Cortex of kidney (tissue), 1 donor: ENCODE measurements at places on chromosomes 2 and 18.
A peak's percentile ranks its signal among the peaks of the same experiment; 100 is the strongest.

DNA sequence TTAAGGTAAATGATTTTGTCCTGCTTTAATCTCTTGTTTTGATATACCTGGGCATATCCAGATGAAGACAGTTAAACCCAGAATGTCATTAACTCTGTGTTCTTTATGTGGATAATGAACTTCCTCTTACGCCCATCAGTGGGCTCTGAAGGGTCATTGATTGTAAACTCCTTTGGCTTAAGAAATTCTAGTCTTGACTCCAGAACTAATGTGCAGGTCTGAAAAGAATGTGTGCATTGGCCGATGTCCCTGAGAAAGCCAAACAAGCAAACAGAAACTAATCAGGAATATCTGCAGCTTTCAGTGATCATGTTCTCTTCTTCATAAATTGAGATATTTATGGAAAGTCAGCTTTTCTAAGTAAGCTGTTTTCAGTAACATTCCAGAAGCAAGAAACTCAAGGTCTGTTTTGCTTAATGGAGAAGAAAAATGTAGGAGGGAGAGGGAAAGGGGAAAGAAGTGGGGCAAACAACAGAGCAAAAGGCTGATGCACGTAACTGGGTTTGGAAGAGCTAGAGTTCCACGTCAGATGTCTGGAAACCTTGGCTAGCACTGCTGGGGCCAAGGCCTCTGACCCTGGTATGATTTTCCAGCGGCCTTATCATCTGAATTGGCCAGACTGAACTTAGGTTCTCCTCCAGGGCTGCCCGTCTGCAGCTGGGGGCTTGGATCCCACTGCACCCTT is 61.3 kb upstream of the FHL2 start:
- DNase-seq = no peak

- DNase-seq = no peak
Observed at GRCh38 chr18:38019292-38019691, 453.7 kb upstream of the CELF4 start.

DNA sequence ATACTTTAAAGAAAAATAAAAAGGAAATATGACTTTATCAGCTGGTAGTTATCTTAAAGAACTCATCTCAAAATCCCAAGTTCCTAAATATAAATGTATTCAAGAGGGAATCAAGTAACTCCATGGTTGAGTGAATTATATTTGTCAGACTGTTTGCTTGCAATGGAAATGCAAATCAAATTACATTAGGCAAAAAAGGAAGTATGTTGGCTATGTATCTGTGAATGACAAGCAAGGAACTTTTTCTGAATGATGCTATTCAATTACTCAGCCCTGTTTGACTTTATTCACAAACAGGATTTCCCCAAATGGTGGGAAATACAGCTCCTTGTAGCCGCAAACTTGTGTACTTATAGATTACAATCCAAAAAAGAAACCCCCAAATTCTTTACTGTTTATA is 309.1 kb downstream of the ARL6IP6 start:
- no peak for DNase-seq

GRCh38 chr2:45891719-45892424 is 240.4 kb downstream of the PRKCE start:
- no peak for DNase-seq

DNA sequence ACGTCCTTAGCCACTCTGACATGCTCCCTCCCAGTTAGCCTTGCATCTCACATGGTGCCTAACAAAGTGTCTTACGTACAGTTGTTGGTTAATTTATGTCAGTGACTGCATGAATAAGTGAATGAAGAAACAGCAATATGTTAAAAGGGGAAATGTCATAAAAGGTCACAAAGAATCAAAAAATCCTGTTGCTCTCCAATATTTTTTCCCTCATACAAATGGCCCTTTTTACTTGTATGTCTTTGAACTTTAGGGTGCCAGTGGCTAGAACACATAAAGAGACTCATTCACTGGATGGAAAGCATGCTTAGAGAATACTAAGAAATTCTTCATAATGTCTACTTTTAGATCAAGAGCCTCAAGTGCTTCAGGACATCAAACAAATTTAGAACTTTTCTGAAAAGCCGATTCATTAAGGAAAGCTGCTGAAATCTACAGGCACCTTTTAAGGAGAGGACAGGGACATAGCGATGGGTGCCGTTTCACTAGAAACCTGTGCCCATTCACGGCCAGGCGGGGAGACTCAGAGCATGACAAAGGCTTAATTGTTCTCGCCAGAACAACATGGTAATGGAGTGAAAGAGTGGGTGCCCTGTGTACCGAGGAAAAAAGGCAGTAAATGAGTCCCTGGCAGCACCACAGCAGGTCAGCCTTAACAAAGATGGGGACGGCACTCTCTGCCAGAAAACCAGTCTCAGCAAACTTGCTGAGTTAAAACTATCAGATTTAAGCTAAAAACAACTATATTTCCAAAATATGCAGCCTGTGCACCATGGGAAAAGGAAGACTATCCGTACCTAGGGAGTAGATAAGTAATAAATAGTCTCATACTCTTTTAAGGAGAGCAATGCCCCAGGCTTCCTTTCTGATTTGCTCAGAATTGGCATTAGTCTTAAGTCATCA is 71.6 kb upstream of the SPTBN1 start:
- no peak for DNase-seq

DNA sequence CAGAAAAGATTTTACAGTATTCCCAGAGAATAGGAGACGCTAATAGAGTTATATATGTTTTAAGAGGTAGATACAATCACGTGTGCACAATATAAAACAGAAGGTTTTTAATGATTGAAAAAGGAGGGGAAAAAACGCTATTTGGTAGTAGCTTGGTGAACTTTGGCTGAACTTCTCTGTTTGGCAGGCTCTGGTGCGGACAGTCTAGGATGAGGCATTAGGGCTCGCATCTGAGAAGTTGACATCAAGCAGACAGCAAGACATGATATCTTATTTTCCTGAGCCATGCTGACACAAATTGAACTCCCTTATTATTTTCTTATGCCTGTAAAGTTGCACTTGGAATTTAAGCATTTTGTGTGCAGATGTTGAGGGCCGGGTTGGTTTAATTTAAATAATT is 176.6 kb downstream of the EN1 start:
- no peak for DNase-seq

DNA sequence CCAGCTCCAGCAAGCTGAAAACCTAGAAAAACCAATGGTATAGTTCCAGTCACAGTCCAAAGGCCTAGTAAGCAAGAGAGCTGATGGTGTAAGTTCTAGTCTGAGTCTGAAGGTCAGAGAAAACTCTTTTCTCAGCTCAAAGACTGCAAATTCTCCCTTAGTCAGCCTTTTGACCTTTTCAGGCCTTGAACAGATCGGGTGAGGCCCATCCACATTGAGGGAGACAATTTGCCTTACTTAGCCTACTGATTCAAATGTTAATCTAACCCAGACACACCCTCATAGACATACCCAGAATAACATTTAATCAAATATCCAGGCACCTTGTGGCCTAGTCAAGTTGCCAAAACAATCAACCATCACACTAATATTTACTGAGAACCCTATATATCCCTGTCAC is 110.8 kb upstream of the KCNJ3 start:
- DNase-seq = no peak

GRCh38 chr2:21498016-21498415 is 374.2 kb downstream of the TDRD15 start:
- no peak for DNase-seq

DNA sequence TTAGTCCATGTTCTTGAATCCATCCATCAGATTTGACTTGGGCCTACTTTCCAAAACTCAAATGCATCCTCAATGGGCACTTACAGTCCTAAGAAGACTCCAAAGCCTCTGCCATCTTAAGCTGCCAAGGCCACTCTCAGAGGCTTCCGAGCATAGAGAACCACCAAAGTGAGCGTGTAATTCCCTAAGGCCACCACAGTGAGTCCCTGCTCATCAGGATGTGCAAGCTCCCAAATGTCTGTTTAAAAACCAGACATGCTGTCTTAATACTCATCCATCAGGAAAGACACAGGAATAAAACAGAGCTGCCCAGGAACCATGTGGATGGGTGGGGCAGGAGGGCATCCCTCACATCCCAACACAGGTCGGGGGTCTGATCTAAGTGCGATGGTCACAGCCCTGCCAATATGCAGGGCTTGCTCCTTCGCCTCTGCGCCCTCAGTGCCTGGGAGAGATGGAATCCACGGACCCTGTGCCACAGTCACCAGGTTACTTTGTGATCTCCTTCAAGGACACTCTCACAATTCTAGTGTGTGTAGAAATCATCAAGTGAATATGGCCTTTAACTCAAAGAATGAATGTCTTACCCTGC is 80.4 kb downstream of the POLR1A start:
- DNase-seq = no peak

GRCh38 chr2:25481381-25482300 is 139.9 kb upstream of the DNMT3A start:
- no peak for DNase-seq

DNA sequence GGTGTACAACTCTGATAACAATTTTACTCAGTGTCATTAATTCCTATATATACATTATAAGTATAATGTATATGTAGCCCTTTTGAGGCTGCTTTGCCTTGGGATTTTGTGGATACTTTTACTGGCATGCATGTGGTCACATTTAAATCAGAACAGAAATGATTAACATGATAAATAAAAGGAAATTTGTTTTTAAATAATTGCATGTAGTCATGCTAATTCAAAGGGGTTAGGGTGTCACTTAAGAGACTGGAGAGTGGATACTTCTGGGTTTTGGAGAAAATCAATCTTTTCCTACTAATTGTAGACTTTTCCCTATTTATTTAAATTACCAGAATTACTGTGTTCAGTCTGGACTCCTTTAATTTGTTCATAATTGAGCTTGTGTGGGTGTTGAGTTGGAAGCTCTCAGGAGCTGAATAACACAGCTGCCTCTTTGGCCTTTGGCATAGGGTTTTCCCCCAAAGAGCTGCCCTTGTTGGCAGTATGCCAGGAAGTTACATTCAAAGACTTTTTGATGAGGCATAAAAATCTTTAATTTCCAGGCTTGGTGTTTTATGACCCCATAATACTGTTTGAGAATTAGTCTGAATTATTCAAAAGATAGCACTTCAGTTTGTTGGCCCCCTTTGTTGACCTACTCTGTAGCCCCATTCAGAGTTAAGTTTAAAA is 484.7 kb upstream of the NRP2 start:
- DNase-seq = no peak

GRCh38 chr2:71619230-71619741 is 165.9 kb downstream of the DYSF start:
- no peak for DNase-seq

DNA sequence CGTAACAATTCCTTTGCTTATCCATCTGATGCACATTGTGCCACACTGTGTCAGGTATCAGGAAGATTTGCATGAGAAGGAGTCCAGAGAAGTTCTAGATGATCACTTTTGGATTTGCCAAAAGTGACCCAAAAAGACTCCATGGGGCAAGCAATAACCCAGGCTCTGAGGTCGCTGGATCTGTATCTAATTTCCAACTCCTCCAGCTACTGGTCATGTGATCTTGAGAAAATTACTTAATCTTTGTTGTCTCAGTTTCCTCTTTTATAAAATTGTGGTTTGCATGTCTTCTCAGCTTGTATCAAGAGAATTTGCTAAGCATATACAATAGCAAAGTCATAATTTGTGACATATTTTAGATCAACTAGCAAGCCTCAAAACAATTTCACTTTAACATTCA is 61.3 kb upstream of the ITGA4 start:
- DNase-seq = no peak

GRCh38 chr2:215612786-215613185 is 176.9 kb upstream of the FN1 start:
- no peak for DNase-seq

DNA sequence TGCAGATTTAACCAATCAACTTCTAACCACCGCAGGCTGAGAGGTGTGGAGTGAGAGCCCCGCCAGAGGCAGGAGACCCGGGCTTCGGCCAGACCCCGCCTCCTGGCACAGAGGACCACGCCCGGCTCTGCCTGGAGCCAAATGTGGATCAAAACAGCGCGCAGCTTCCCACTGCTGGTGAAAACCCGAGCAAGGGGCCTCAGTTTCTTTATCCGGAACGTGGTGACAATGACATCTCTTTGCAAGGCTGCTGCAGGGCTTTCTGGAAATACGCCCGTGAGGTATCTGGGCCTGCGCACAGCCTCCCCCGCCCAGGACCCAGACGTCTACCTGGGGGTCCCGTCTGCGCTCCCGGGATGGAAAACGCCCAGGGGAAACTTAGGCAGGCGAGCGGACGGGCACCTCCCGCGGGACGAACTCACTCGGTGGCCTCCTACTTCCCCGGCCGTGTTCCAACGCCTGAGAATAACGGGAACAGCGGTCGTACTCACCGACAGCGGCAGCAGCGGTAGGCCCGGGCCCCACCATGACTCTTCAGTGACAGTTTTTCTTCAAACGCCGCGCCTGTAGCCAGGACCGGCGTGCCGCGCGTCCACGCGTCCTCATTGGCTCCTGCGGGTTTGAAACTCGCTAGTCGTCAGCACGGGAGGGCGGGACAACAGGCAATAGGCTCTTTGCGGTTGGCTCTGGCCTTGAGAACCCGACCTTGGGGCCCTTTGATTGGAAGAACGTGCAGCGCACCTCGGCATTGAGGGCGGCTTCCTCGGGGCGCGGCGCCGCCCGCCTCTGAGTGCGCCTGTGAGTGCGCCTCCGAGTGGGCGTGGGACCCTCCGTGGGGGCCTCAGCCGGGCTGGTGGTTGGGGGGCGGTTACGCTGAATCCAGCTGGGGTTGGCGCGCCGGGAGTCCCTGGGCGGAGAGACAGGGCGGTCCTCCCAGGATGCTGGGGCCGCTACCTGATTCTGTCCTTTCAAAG is at the start of gene CKAP2L:
CKAP2L (minus strand) TSS at position 539 of the 974 bp plus-strand sequence; CDS start at position 528, 11 bp downstream.
- peak; percentile 17 for DNase-seq

DNA sequence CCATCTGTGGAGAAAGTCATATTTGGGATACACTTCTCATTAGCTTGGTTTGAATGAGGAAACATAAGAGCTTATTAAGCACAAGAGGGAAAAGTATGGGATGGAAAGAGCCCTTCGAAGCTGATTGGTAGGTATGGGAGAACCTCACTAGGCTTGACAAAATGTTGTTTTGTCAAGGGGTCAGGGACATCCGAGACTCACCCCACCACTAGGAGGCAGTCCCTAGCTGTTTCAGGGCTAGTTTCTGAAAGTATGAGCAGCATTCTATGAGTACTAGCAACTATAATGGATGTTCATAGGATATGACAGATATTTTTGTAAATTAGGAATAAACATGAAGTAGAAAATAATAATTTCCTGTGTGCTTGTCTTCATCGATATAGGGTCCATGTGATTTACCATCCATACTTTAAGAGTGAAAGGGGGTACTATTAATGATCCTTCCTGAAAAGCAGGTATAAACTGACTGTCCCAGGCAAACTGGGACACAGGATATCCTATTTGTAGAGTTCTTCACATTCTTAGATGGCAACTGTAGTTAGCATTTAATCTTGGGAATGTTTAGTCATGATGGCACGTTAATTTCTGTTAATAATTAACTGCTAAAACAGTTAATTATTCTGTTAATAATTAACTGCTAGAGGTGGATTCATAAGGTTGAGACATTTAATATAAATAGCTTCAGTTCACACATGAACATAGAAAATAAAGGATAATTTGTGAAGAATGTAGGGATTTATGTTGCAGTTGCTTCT is 28.4 kb downstream of the OTX1 start:
- DNase-seq = no peak

- DNase-seq = no peak
Observed at GRCh38 chr2:30862054-30862651, 54.9 kb upstream of the CAPN13 start.
